GDM1 (cell line): ENCODE measurements at places on chromosomes 2 and 18.

DNA sequence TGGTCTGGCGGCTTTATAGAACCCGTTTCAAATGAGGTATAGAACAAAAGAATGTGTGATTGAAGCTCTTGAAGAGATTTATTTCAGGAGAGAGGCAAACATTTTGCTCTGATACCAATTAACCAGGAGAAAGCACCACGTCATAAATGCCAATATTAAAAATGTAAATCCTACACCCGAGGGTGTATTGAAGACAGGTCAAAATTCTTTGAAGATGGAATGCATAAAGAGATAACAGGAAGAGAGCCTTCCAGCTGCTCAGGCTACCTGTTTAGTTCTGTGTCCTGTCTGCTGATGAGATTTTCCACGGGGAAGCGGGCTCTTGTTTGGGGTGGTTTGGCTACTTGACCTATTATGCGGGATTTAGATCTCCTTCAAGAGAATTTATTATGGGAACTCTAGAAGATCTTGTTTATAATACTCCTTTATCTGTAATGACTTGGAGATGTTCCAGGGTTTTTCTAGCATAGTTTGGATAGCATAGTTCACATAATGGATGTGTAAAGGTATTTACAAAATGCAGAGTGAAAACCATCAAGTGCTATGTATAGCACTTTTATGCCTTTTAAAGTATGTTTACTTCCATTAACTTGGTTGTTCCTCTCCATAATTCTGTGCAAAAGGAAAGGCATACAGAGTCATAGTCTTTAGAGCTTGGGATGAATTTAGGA, 204.5 kb upstream of the SPRED2 start:
- DNase-seq, result no peak

DNA sequence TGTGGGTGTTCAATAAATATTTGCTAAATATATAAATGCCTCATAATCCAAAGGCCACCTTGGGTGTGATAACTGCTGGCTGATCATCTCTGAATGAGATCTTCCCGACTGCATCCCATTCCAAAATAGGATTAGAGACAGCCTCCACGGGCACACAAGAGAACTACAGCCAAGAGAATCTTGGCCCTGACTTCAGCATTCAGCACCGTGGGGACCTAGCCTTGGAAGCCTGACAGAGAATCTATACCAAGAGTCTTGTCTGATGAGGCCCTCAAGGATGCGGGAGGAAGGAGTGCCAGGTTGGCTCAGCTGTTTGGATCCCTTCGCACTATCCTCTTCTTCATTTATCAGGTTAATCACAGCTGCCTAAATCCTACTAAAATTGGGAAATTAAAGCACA, 85.8 kb downstream of the RBM43 start:
- DNase-seq, result no peak

DNA sequence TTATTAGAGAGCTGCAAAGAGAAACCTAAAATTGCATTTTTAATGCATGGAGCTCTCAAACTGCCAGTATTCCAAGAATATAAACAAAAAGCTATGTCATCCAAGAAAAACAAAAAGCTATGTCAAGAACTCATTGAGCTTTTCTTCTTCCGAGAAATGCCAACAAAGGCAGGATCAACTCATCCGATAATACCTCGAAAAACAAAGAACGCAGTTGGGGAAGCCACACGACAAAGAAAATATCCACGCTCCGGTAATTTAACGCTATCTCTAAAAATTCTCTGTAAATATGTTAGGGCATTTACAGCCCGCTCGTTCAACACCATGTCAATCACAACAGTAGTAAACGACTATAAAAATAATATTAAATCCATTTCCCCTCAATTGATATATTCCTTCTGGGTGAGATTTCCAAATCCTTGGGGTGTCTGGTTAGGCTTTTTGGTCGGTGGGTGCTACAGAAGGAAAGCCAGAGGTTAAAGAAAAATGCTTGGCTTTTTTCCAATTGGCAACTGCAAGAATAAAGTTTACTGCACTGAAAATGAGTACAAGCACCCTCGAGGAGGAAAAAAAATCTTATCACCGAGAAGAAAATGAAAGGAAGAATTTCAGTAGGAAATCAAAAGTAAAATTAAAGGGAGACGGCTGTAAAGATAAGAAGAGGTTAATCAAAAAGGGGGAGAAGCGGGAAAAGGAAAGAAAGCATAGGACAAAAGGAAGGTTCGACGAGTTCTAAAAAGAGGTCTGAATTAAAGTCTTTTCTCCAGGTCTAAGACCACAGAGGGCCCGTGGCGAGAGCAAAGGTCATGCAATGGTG, 856 bp downstream of the TIA1 start:
- DNase-seq, result no peak

GRCh38 chr2:235026649-235027557, 75.1 kb downstream of the SH3BP4 start:
- no peak for DNase-seq

DNA sequence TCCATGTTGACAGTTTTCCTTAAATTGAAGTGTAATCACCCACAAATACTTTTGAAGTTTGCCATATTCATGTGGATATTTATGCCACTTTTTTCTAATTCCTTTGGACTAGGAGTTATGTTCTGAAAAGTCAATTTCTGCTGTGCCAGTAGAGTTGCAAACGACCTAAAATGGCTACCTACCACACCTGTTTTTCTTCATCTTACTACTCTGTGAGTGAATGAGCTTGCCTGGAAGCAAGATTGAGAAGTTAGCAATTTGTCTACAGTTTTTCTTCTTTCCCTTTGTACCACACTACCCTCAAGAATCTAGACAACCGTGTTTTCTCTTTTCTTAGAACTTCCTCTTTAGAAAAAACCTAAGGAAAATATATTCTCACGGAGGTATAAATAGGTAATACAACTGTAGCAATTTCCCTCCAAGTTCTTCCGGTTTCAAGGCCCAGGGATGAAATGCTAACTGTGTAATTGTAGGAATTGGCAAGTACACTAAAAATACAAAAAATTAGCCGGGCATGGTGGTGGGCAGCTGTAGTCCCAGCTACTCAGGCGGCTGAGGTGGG, 7.3 kb upstream of the SLC39A10 start:
- no peak for DNase-seq

DNA sequence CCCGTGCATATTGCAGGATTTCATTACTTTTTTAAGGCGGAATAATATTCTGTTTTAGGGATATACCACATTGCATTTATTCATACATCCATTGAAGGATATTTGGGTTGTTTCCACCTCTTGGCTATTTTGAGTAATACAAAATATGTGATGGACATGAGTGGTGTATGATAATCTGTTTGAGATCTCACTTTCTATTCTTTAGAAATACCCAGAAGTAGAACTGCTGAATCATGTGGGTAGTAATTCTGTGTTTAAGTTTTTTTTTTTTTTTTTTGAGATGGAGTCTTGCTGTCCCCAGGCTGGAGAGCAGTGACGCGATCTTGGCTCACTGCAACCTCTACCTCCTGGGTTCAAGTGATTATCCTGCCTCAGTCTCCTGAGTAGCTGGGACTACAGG, 201.4 kb downstream of the NYAP2 start:
- DNase-seq, result no peak

GRCh38 chr2:27583390-27583915, 611 bp downstream of the ZNF512 start:
- no peak for DNase-seq
